NCI-H1417 treated with DMSO at 0.1 percent for 48 hours (cell line): ENCODE measurements at places on chromosomes 11 and 22.

DNA sequence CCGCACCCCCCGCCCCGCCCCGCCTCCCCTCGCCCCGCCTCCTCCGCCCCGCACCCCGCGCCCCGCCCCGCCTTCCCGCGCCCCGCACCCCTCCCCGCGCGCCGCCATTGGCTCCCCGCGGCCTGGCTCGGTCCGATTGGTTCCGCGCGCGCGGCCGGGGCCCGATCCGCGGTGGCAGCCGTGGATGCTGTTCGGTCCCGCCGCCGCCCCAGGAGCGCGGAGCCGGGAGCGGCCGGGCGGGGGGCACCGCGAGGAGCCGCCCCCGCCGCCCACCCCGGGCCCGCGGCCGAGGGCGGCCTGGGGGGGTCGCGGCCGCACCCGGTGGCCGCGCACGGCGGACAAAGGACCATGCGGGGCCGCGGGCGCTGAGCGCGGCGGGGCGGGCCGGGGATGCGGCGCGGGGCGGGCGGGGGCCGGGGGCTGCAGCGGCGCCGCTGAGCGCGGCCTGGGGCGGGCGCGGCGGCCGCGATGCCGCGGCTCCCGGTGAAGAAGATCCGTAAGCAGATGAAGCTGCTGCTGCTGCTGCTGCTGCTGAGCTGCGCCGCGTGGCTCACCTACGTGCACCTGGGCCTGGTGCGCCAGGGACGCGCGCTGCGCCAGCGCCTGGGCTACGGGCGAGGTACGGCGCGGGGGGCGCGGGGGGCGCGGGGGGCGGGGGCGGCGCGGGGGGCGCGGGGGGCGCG is at the start of gene B4GALNT4:
Gene B4GALNT4, plus strand, starts transcription at position 164 of the 683 bp plus-strand sequence. Its CDS starts 305 bp downstream, at position 469.
- DNase-seq = no peak

DNA sequence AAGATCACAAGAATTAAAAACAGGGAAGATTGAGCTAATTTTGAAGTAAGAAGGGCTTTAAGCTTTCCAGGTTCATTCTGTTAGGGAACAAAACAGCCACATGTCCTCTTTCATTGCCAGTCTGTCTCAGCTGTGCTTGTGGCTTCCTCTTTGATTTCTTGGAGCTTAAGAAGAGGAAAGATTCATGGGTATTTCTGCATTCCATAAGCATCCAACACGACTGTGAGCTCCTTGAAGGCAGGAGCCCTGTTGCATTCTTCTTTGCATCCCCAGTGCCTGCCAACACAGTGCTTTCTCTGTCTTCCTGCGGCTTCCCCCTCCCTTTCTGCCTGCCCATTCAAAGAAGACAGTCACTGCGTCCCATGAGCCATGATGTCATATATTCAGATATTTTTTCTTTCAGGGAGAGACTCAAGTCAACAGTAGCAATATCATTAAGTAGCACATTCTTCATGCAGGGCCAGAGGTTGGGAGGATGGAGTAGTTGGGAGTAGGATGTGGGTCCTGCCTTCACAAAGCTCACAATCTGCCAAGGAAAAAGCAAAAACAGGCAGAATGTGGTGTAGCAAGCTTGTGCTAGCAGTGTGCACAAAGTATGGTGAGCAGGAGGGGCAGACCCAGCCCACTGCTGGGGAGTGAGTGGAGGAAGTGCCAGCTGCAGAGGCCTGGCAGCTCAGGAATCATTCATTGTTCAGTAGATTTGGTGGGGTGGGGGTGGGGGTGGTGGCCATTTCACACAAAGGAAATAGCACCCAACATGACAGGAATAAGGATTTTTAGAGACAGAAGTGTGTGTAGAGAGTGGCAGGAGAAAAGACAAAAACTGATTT is 162.1 kb upstream of the RASSF10 start:
- no peak for DNase-seq

GRCh38 chr11:73521621-73522020 is 76.3 kb downstream of the FAM168A start:
- no peak for DNase-seq

DNA sequence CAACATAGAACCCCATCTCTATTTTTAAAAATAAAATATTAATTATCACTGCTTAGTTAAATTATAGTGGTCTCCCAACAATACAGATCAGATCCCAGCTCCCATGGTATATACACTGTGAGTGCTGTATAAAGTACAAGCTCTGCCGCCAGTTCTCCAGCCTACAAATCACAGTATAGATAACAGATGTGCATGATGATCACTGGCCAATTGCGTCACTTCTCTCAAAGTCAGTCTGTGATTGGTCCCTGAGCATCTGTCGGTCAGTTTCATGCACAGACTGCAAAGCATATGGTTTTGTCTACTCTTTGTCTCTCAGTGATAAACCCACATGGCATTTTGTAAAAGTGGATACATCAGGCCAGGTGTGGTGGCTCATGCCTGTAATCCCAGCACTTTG is 15.7 kb downstream of the PPARA start:
- DNase-seq = no peak
